Hepatocyte (in vitro differentiated cells): ENCODE measurements at places on chromosomes 1 and 21. TPM values are rescaled to one million over a fixed set of nuclear protein-coding genes. Genes with fewer than 3 reads are reported as not detected.

The TEDDM1 gene
- not detected in 2 replicates for total RNA-seq

The IGFN1 gene
- total RNA-seq: 0.04 and 3.1 TPM in 2 replicates

The AIM2 gene
- 0.30 TPM in 1 of 2 replicates, not detected in the other for total RNA-seq

The C4BPB gene
- total RNA-seq: 16.0 and 16.8 TPM in 2 replicates

The KCNT2 gene
- 8.1 and 8.8 TPM in 2 replicates for total RNA-seq

The HORMAD1 gene
- total RNA-seq: 0.50 TPM in 1 of 2 replicates, not detected in the other

The DYRK3 gene
- 4.6 and 6.2 TPM in 2 replicates for total RNA-seq

The SERTAD4 gene
- total RNA-seq: 2.6 and 3.0 TPM in 2 replicates

The VANGL2 gene
- 9.7 and 10.9 TPM in 2 replicates for total RNA-seq

The LCE3E gene
- not detected in 2 replicates for total RNA-seq

The PADI2 gene
- 11.3 and 11.7 TPM in 2 replicates for total RNA-seq

The LCE1C gene
- total RNA-seq: not detected in 2 replicates

The NTNG1 gene
- total RNA-seq: 3.5 and 3.9 TPM in 2 replicates

The FMN2 gene
- 0.56 and 0.97 TPM in 2 replicates for total RNA-seq

The DNM3 gene
- total RNA-seq: 0.88 and 1.5 TPM in 2 replicates

The CCDC181 gene
- 0.52 and 1.3 TPM in 2 replicates for total RNA-seq

The SPRR4 gene
- not detected in 2 replicates for total RNA-seq

The LHX8 gene
- 0.87 and 1.5 TPM in 2 replicates for total RNA-seq

The CA6 gene
- total RNA-seq: not detected in 2 replicates

The DNASE2B gene
- 0.68 TPM in 1 of 2 replicates, not detected in the other for total RNA-seq

The ZNF593 gene
- total RNA-seq: 20.5 and 25.7 TPM in 2 replicates

The AVPR1B gene
- not detected in 2 replicates for total RNA-seq

The RNU1-3 gene
- total RNA-seq: under 0.01 TPM in 2 replicates

The REN gene
- 15.4 and 16.2 TPM in 2 replicates for total RNA-seq

The AMY1B gene
- total RNA-seq: not detected in 2 replicates

The TAS1R1 gene
- not detected in 2 replicates for total RNA-seq

The PPP1R12B gene
- 8.5 and 15.0 TPM in 2 replicates for total RNA-seq

The CRP gene
- total RNA-seq: not detected in 2 replicates

The KIF26B gene
- total RNA-seq: 19.8 and 21.6 TPM in 2 replicates

The KPRP gene
- total RNA-seq: not detected in 2 replicates

The TBX15 gene
- total RNA-seq: 3.8 and 5.1 TPM in 2 replicates

The RYR2 gene
- total RNA-seq: 0.50 and 1.1 TPM in 2 replicates

The HUNK gene
- total RNA-seq: 4.4 and 7.1 TPM in 2 replicates

The APOBEC4 gene
- 0.37 TPM in 1 of 2 replicates, not detected in the other for total RNA-seq

The EDARADD gene
- total RNA-seq: 2.4 and 4.5 TPM in 2 replicates
